ENCODE measurements at places on chromosomes 1 and 21.

- DNase-seq: no peak
Observed at GRCh38 chr1:3035563-3036446, 14.5 kb downstream of the ACTRT2 start.

DNA sequence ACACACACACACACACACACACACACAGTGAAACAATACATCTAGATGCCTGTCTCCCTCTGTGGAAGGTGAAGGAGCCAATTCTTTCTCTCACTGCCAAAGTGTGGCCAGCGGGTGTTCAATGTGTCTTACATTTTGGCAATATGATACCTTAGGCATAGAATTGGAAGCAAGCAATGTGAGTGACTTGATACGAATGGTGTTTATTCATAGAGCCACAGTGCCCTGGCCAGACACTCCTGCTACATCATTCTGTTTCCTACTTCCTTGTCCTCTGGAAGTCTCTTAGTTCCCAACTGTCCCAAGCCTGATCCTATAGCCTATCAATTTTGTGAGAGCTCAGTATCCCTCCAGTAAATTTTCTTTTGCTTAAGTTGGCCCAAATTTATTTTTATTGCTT lies 170.0 kb upstream of the L1TD1 start:
- no peak for DNase-seq

DNA sequence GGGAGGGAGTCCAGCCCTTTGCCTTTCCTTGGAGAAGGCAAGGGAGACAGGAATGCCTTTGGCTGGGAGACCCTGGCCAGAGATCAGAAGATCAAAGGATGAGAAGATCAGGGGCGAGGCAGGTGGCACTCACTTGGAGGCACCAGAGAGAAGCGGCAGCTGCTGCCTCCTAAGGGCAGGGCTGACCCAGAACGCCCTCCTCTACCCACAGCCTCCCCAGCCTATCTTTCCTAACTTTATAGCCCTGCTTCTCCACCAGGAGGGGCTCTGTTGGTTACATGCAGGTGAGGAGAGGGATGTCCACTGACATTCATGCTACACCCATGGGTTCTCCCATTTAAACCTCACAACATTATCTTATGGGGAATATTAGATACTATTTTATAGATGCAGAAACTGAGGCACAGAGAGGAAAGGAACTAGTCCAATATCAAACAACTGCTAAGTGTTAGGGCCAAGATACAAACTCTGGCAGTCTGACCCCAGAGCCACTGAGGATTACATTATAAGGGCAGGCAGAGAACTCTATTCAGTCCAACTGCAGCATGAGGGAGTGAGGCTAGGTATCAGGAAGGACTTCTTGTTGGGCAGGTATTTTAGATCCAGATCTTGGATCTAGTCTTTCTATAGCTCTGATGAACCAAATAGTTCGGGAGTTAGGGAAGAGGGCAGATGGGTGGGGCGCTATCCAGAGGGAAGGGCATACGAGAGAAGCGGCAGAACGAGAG lies 19.9 kb downstream of the LGR6 start:
- DNase-seq: peak; percentile 6

- no peak for DNase-seq
Observed at GRCh38 chr21:33562389-33562788, 19.6 kb downstream of the SON start.

DNA sequence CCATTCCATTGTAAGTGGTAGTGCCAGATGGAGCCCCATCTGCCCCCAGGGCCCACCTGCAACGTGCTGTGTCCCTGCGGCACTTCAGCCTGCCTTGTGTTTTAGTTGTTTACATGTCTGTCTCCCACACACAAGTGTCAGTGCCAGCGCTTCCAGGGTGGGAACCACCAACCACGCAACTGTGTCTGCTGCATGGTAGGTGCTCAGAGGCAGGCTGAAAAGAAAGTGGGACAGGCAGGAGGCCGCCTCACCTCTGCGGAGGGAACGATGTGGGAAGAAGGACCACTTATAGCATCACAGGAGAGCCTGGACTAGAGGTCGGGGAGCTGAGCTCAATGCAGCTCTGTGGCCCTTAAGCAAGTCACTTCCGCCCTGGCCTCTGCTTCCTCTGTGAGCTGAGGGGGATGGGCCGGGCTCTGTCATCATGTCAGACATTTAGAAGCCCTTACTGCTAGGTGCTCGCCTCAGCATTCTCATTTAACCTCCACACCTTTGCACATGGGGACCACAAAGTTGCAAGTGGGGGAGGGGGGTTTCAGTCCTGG lies 17.9 kb downstream of the SLC9A1 start:
- peak; percentile 88 for DNase-seq

- no peak for DNase-seq
Observed at GRCh38 chr1:175220853-175221556, 28.4 kb upstream of the KIAA0040 start.

DNA sequence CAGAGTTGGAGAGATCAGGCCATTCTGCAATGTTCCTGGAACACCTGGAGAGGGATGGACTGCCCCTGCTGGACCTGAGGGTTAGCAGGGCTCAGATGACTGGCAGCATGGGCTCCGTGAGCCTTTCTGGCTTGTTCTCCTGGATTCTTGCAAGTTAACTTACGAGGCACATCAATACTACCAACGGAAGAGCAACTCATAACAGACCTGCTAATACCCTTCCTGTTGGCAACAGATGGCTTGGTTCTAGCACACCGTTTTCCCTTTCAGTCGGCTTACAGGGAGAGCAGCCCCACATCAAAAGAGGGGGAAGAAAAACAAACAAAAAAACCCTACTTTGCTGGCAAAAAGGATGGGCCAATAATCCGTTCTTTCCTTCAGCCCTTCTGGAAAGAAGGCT lies 47.9 kb downstream of the SLC66A1 start:
- peak; percentile 65 for DNase-seq

GRCh38 chr1:15296585-15297321 lies 49.7 kb downstream of the FHAD1 start:
- DNase-seq: peak; percentile 75

GRCh38 chr1:111882559-111882958 lies 106.9 kb downstream of the KCND3 start:
- no peak for DNase-seq

DNA sequence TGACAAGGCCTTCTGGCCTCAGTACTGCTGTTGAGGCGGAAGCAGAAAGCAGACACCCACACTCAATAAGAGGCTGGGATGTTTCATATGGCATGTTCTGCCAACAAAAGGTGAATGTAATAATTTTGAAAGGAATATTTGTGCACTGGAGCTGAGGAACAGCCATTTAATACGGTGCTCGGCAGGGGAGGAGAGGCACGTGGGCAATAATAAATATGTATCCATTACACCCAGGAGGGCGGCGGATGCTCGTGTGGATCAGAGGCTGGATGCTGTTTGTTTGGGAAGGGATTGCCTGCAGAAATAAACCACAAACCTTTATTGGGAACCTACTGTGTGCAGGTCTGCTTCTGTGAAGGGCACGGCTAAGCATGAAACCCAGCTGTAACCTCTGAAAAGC lies 92.0 kb downstream of the VWA5B1 start:
- DNase-seq: no peak

- peak; percentile 95 for DNase-seq
Observed at GRCh38 chr1:109075531-109076490, at the start of gene TAF13. TSS of gene TAF13 (minus strand) at chr1:109076003. CDS start at chr1:109075947, 56 bp downstream.

- DNase-seq: no peak
Observed at GRCh38 chr1:244207935-244208244, 156.8 kb downstream of the ZBTB18 start.

- no peak for DNase-seq
Observed at GRCh38 chr21:42695697-42696380, 42.4 kb downstream of the PDE9A start.

- no peak for DNase-seq
Observed at GRCh38 chr1:228282329-228283042, 74.6 kb downstream of the OBSCN start.

- no peak for DNase-seq
Observed at GRCh38 chr1:75838079-75838478, 41.4 kb downstream of the MSH4 start.

DNA sequence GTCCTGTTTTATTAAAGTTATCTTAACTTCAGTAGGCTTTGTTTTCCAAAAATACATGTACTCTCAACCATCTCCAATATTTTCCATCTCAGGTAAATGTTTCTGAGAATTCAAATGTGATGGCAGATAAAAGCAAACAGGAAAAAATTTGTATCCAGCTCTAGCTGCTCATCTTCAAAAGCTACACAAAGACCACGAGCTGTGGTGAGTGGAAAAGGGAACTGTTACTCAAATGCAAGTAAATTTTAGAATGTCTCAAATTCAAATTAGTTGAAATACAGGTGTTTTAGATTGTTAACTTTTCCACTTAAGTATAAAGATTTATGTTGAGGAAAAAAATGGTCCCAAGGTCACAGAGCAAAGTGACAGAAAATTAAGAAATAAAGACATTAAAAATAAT lies 216.0 kb downstream of the SLC45A1 start:
- DNase-seq: no peak

DNA sequence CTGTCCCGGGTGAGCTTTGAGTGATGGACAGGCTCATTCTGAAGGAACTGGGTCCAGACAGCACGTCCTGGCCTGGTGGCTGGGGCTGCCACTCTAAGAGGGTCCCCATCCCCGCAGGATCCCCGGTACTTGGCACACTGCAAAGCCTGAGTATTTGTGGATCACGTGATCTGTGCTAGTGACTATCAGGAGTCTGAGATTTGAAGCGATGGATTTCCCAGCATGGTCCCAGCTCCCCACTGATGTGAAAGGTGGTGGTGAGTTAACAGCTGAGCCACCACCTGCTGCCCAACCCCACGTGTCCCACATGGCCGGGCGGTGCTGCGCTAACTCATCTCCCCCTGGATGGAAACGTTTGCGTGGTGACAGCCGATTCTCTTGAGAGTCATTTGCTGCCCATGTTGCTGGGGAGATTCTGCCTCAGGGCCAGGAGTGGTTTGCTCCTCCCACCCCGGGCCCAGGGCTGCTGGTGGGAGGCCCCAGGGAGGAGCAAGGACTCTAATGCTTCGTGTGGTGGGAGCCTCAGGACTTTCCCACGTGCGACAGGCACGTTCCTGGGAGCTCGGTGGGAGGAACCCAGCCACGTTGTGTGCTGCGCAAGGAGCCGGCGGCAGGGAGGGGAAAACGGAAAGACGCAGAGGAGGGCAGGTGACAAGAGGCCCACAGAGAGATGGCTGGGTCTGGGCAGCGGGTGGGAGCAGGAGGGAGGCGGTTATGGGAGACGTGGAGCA lies 15.1 kb downstream of the FAAP20 start:
- no peak for DNase-seq

All from activated CD4-positive, alpha-beta T cell treated with anti-CD3 and anti-CD28 coated beads, Interleukin-10, Interleukin-2, amounts not matched to agents 100 ng/mL and 50 ng/mL, durations not matched to agents 16 hours and 8 hours (primary cell).